ENCODE measurements at places on chromosomes 7 and 10.

GRCh38 chr7:78760620-78761355 lies 692.7 kb downstream of the MAGI2 start:
- DNase-seq, result no peak

- no peak for DNase-seq
Observed at GRCh38 chr10:59757966-59758365, 4.7 kb upstream of the MRLN start.

DNA sequence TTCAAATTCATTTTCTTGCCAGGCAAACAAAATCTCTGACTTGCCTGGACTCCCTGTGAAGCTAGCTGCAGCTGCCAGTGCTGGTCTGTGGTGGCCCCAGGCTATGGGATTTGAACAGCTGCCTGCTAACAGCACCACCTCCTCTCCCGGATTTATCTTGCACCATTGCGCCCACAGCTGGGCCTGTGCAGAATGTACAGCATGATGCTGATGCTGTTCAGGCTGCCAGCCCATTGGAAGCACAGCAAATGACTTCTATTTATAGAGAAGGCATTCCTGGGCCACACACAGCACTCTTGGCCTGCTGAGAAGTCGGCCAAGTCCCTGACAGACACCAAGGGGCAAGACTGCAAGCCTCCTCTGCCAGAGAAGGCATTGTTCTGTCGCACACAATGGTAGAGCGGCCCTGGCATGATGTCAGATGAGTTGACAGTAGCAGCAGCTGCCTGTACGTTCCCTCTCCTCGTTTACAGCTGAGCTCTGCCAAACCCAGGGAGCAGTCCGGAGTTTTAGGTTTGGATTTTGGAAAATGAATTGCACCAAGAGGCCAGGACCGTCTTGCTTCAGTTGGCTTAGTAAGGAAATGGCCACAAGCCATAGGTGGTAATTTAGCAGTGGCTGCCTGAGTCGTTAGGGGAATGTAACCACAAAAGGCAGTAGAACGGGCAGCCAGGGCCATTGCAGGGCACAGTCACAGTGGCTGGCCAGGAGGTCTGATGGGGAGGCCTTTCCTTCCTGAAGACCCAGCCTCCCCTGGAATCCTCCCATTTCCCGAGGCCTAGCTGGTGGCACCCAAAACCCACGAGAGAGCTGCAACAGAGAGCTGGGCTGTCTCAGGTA lies 38.5 kb downstream of the MTURN start:
- no peak for DNase-seq

GRCh38 chr10:130359711-130360110 lies 223.5 kb downstream of the GLRX3 start:
- no peak for DNase-seq

DNA sequence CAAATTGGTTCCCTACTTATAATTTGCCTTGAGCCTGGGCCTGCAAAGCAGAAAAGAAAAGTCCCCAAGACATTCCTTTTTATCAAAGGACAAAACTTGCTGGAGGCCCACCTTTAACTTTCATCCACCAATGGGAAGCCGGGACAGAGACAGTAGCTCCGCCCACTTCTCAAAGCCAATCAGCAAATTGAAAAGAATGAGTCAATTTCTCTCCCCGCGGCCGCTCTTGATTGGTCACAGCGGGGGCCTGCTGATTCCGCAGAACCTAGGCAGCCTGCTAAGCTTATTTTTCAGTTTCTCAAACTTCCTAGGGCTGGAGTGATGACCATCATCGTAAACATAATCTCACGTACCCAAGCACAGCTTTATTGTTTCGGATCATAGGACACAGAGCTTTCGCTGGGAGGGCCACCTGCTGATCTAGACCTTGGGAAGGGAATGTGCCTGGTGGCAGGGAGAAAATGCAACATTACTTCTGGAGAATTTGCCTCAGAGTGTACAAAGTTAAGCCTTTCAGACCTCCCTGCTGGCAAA lies at the start of gene SLC13A4:
SLC13A4 (minus strand) TSS at position 51 of the 534 bp plus-strand sequence. CDS start 690 bp downstream, outside the sequence.
- DNase-seq, result no peak

DNA sequence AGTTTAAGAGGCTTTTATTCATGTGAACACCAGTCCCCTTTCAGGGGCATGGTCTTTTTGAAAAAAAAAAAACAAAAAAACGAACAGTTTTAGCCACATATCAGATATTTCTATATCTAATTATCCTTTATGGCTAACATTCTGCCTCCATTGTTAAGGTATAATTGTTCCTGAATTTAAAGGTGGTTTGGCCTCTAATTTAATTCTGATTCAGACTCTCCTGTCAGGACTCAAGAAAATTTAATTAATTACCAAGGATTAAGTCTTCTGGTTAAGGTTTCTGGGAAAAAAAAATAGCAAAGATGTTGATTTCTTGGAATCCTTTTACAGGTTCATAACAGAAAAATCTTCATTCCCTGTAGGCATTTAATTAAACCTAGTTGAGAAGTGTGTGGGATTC lies 27.4 kb downstream of the COL1A2 start:
- no peak for DNase-seq

- DNase-seq, result no peak
Observed at GRCh38 chr7:150357270-150357669, 11.4 kb upstream of the REPIN1 start.

GRCh38 chr10:44859546-44860285 lies 51.4 kb upstream of the TMEM72 start:
- DNase-seq, result no peak

DNA sequence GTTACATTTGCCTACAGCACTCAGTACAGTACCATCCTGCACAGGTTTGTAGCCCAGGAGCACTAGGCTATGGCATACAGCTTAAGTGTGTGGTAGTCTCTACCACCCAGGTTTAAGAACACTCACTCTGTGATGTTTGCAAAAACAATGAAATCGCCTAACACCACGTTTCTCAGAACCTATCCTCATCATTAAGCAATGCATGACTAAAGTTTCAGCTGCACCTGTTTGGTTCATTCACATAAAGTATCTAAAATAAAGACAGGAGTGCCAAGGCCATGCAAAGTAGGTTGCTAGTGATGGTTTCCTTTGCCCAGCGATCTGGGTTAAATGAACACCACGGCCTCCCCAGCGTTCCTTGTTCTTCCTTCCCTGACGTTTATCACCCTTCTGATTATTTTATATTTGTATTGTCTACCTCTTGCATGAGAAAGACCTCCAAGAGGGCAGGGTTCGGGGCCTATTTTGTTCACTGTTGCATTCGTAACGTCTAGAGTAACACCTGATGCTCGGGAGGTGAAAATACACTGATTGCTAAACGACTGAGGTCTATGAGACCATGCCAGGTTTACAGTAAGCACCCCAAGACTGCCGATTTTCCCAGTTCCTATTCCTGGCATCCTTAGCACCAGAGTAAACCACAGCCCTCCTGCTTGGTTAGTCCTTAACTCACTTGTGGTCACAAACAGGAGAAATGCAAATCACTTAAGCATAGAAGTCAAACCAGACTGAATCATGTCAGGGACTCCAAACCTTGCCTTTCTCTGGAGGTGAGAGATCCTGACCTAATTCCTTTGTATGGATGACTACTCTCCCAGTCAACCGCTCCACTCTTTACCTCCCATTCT lies 204.1 kb upstream of the NFE2L3 start:
- DNase-seq, result no peak

- DNase-seq, result no peak
Observed at GRCh38 chr7:118245267-118246040, 20.9 kb downstream of the ANKRD7 start.

- DNase-seq, result no peak
Observed at GRCh38 chr10:112351146-112351545, 22.8 kb upstream of the ACSL5 start.

DNA sequence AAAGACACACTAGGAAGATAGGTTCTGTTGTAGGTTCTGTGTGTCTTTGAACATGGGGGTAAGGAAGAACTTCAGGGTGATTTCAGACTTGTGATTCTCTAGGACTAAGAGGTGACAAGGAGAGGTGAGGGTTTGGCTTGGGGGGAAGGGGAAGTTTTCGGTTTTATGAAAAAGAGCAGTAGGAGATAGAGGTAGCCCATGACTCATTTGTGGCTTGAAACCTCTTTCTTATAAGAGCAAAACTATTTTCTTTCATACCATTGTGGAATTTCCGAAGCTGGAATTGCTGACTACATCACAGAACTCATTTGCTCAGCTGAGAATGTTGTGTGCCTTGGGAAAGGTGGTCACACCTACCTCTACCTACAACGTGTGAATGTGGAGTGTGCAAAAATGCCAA lies 39.6 kb upstream of the IKZF1 start:
- DNase-seq, result no peak

DNA sequence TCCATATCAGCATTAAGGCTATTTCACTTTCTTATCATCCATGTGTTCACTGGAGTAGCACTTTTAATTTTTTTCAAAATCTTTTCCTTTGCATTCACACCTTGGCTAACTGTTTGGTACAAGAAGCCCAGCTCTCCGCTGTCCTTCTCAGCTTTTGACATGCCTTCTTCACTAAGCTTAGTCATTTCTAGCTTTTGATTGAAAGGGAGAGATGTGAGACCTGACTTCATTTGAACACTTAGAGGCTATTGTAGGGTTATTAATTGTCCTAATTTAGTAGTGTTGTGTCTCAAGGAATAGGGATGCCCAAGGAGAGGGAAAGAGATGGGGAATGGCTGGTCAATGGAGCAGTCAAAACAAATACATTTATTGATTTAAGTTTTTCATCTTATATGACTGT lies 350.0 kb downstream of the CXCL12 start:
- DNase-seq, result no peak

Measured in cortex of kidney (tissue), 1 donor.